ENCODE measurements at places on chromosomes 1 and 21. TPM values are rescaled to one million over a fixed set of nuclear protein-coding genes. Genes with fewer than 3 reads are reported as not detected.

DNA sequence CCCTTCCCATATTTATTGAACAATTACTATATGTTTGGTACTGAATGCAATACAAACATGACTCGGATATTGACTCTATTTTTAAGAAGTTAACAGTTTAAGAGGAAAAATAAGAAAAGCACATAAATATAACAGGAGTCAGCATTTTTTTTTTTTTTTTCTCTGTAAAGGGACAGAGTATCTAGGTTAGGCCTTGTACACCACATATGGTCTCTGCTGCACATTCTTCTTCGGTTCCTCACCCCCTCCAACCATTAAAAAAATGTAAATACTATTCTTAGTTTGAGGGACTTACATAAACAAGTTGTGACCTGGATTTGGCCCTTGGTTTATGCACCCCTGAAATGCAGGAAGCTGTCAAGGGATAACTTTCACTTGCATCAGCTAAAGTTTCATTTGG, 40.4 kb downstream of the PHC2 start:
- H3K27me3 ChIP-seq = peaks cover 30% of the 10 kb centered on the region
- no peak overlapping the region for H3K4me3 ChIP-seq
- no peaks in the 10 kb centered on the region for H3K4me1 ChIP-seq
- H3K36me3 ChIP-seq = no peaks in the 10 kb centered on the region

DNA sequence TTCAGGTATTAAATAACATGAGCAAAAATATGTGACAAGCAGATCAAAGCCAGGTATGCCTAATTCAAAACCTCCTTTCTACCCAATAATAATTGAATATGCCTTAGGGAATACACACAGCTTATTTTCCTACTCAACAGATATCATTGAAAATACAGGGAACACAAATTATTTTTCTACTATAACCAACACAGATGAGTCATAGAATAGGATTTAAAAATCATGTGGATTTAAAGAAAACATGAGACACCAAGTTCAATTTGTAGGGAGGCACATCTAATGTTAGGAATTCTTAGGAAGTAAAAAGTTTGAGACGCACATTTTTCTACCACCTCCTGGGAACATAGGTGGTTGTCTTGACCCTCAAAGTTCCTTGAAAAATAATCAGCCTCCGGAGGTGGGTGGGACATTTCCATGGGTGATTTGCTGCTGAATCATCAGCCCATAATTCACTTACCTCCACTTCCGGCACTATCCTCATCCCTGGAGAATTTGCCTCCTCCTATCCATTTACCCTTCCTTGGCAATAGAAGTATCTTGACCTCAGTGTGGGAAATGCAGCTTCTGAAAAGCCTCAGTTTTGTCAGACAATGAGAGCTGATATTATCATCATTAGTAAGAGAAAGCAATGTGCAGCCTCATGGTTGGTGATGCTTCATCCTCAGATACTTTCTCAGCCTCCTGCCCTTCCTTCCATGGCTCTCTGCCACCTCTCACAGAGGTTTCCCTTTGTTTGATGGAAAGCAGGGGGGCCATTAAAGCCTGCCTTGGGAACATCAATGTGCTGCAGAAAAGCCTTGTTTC, 33.5 kb upstream of the RGS4 start:
- H3K36me3 ChIP-seq = no peaks in the 10 kb centered on the region
- H3K27ac ChIP-seq = no peak overlapping the region
- H3K27me3 ChIP-seq = peaks cover 2% of the 10 kb centered on the region

GRCh38 chr1:217871955-217872354, 240.8 kb downstream of the SPATA17 start:
- no peak for DNase-seq
- H3K27ac ChIP-seq = no peak overlapping the region
- no peaks in the 10 kb centered on the region for H3K36me3 ChIP-seq
- H3K4me1 ChIP-seq = no peaks in the 10 kb centered on the region
- H3K4me3 ChIP-seq = no peak overlapping the region
- H3K27me3 ChIP-seq = no peaks in the 10 kb centered on the region

GRCh38 chr1:3470650-3471355, 16.3 kb downstream of the ARHGEF16 start:
- no peaks in the 10 kb centered on the region for H3K27me3 ChIP-seq
- no peak for DNase-seq
- H3K36me3 ChIP-seq = no peaks in the 10 kb centered on the region
- H3K4me1 ChIP-seq = no peaks in the 10 kb centered on the region

DNA sequence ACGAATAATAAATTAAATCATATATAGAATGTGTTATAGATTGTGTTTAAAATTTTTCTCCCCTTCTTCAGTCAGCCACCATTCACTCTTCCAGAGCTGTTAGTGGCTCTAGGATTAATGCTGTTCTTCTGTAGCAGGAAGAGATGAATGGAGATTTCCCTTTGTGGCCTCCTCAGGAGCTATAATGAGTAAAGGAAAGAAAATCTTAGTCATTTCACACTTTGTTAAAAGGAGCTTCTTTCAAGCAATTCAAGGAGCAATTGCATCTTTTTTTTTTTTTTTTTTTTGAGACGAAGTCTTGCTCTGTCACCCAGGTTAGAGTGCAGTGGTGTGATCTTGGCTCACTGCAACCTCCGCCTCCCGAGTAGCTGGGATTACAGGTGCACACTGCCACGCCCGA, 23.7 kb upstream of the TMCO2 start:
- no peak for DNase-seq
- H3K4me3 ChIP-seq = no peak overlapping the region
- peaks cover 23% of the 10 kb centered on the region for H3K4me1 ChIP-seq
- H3K36me3 ChIP-seq = peaks cover 46% of the 10 kb centered on the region
- no peaks in the 10 kb centered on the region for H3K27me3 ChIP-seq

- no peaks in the 10 kb centered on the region for H3K27me3 ChIP-seq
- peaks cover 30% of the 10 kb centered on the region for H3K4me1 ChIP-seq
- DNase-seq = no peak
- peak overlapping the region; percentile 66 for H3K27ac ChIP-seq
- H3K4me3 ChIP-seq = peak overlapping the region; percentile 85
Measured at GRCh38 chr21:33265664-33266049, 510 bp upstream of the IL10RB start.

- peaks cover 2% of the 10 kb centered on the region for H3K4me1 ChIP-seq
- H3K36me3 ChIP-seq = peaks cover 3% of the 10 kb centered on the region
- H3K4me3 ChIP-seq = no peak overlapping the region
- no peak overlapping the region for H3K27ac ChIP-seq
- no peak for DNase-seq
- peaks cover 4% of the 10 kb centered on the region for H3K27me3 ChIP-seq
Measured at GRCh38 chr1:1627829-1628753, 3.9 kb upstream of the MMP23B start.

DNA sequence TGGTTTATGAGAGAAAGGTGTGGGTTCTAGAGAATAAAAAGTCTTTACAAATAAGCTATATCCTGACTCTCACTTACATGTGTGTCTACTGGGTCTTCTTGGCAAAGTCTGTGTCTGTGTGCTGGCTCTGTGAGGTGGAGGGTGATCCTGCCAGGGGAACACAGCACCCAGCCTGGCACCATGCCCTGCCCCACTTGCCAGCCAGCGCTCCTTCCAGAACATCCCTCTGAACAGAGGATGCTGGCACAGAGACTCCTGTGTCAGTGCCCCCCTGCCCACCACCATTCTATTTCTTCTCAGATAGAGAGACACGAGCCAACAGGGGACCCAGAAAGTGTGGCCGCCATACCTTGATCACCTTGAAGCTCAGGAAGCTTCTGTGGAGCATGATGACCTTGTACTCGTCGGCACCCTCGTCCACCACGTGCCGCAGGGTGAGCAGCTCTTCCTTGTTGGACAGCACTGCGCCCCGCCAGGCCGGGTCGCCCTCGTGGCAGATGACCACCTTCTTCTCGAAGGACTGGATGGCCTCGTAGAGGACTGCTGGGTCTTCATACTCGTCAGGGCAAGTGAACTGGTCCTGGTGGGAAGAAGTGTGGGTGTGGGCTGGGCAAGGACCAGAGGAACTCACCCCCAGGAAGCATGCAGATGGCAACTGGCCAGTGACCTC, 49.7 kb downstream of the NTPCR start:
- H3K27ac ChIP-seq = no peak overlapping the region
- no peaks in the 10 kb centered on the region for H3K27me3 ChIP-seq
- DNase-seq = no peak
- H3K4me3 ChIP-seq = no peak overlapping the region

GRCh38 chr1:229341774-229342655, 832 bp downstream of the CCSAP start:
- H3K4me3 ChIP-seq = peak overlapping the region; percentile 94
- H3K4me1 ChIP-seq = peaks cover 47% of the 10 kb centered on the region
- H3K36me3 ChIP-seq = peaks cover 26% of the 10 kb centered on the region
- peak overlapping the region; percentile 89 for H3K27ac ChIP-seq

- no peak for DNase-seq
- peaks cover 6% of the 10 kb centered on the region for H3K4me1 ChIP-seq
- no peak overlapping the region for H3K4me3 ChIP-seq
- peaks cover 4% of the 10 kb centered on the region for H3K27me3 ChIP-seq
- no peak overlapping the region for H3K27ac ChIP-seq
Measured at GRCh38 chr1:32733582-32734321, 31.2 kb upstream of the SYNC start.

DNA sequence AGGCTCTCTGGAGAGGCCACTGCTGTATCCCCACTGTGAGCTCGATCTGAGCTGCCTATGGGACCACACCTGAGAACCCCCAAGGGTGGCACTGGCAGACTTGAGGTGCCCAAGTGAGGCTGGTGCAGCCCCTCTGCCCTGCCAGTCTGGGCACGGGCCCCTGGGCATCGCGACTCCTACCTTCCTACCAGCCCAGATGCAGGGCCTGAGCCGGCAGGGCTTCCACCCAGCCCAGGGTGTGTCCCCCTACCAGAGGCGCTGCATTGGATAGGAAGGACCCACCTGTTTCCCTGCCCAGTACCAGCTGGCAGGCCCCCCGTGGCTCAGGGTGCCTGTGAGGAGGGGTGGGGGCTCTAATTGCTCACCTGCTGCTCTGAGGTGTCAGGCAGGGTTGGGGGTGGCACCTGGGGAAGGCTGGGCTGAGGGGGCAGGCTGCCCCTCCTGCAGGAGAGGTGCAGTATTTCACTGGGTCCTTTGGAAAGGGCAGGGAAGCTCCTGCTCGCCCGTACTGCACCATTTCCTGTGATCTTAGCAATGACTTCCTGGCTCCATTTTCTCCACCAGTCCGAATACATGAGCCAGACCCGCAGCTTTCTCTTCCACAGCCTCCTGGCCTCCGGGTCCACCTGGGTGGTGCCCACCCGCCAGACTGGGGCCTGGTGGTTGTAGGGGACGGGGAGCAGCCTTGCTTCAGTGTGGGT, 11.8 kb downstream of the TP73 start:
- H3K27me3 ChIP-seq = peaks cover 4% of the 10 kb centered on the region
- no peak overlapping the region for H3K27ac ChIP-seq
- H3K4me3 ChIP-seq = no peak overlapping the region

DNA sequence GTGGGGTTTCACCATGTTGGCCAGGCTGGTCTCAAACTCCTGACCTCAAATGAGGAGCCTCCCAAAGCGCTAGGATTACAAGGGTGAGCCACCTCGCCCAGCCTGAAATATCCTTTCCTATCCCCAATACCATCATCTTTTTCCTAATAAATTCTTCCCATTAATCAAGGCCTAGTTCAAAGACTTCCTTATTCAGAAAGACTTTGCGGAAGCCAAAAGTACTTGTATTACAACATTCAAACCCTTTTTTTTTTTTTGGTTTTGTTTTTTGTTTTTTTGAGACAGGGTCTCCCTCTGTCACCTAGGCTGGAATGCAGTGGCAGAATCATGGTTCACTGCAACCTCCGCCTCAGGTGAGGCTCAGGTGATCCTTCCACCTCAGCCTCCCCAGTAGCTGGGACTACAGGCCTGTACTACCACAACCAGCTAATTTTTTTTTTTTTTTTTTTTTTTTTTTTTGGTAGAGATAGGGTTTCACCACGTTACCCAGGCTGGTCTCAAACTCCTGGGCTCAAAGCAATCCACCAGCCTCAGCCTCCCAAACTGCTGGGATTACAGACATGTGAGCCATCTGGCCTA, 7.6 kb downstream of the SLC19A2 start:
- peaks cover 29% of the 10 kb centered on the region for H3K36me3 ChIP-seq
- no peak overlapping the region for H3K27ac ChIP-seq
- peaks cover 33% of the 10 kb centered on the region for H3K4me1 ChIP-seq

DNA sequence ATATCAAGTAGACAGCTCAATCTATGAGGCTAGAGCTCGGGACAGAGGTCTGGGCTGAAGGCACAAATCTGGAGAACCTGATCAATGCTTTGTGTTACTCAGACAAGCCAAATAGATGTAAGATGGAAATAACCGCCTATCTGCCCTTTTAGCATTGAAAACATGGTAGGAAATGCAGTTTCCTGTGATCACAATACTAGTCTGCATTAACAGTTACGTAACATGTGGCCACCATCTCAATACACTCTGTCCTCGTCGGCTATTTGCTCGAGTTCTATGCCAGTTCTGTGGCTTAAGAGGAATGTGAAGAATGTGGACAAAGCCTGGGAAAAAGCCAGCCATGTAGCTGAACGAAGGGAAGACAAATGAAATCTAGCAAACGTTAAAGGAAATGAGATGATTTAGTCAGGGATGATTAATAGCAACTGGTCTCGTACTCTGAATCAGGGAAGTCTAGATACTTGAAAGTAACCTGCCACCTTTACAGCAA, 73.3 kb downstream of the HSF2BP start:
- no peak overlapping the region for H3K27ac ChIP-seq
- DNase-seq = no peak
- H3K4me3 ChIP-seq = no peak overlapping the region
- H3K36me3 ChIP-seq = no peaks in the 10 kb centered on the region

DNA sequence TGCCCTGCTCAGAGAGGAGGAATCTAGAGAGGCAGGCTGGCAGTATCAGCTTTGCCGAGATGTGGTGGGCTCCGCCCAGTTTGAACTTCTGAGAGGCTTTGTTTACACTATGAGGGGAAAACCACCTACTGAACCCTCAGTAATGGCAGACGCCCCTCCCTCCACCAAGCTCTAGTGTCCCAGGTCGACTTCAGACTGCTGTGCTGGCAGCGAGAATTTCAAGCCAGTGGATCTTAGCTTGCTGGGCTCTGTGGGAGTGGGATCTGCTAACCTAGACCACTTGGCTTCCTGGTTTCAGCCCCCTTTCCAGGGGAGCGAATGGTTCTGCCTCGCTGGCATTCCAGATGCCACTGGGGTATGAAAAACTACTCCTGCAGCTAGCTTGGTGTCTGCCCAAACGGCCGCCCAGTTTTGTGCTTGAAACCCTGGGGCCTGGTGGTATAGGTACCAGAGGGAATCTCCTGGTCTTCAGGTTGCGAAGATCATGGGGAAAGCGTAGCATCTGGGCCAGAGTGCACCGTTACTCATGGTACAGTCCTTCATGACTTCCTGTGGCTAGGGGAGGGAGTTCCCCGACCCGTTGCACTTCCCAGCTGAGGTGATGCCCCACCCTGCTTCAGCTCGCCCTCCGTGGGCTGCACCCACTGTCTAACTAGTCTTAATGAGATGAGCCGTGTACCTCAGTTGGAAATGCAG, 43.6 kb downstream of the C21orf91 start:
- H3K27me3 ChIP-seq = no peaks in the 10 kb centered on the region
- H3K27ac ChIP-seq = peak overlapping the region; percentile 10
- no peak overlapping the region for H3K4me3 ChIP-seq
- H3K36me3 ChIP-seq = peaks cover 17% of the 10 kb centered on the region
- peak; percentile 24 for DNase-seq
- peaks cover 36% of the 10 kb centered on the region for H3K4me1 ChIP-seq

OR2L5 gene
- not detected for total RNA-seq

ANGPTL1 gene
- total RNA-seq = not detected

TNFRSF18 gene
- total RNA-seq = 231 TPM

AUNIP gene
- 9.5 TPM for total RNA-seq

ARID4B gene
- total RNA-seq = 55.3 TPM

ADAM30 gene
- not detected for total RNA-seq

OR2T2 gene
- not detected for total RNA-seq

ZFYVE9 gene
- total RNA-seq = 3.7 TPM
